ENCODE measurements at places on chromosomes 2 and 18.

DNA sequence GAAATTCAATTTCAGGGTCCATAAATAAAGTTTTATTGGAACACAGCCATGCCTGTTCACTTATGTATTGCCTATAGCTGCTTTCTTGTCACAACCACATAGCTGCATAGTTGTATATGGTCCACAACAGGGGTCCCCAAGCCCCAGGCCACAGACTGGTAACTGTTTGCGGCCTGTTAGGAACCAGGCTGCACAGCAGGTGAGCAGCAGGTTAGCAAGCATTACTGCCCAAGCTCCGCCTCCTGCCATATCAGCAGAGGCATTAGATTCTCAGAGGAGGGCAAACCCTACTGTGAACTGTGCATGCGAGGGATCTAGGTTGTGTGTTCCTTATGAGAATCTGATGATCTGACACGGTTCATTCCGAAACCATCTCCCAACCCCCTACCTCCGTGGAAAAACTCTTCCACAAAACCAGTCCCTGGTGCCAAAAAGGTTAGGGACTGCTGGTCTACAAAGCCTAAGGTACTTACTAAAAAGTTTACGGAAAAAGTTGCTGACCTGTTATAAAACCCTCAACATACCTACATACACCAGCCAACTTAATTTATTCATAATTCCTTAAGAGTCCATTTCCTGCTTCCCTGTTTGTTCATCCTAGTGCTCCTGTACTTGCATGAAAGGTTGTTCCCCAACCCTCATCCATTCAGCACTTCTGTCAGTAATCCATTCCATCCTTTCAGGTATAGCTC lies 40.1 kb downstream of the NDUFAF7 start:
- DNase-seq, result no peak

DNA sequence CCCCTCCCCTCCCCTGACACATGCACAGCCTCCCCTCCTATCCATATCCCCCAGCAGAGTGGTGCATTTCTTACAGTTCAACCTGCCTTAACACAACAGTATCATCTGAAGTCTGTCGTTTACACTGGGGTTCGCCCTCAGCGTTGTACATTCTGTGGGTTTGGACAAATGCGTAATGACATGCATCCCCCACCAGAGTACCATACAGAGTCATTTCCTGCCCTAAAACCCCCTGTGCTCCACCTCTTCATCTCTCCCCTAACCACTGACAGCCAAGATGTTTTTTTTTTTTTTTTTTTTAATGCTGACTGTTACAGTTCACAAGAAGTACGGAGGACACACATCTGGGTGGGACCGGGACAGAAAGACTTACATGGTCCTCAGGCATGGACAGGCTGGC lies 22.6 kb downstream of the POMC start:
- DNase-seq, result no peak

- DNase-seq, result no peak
Measured at GRCh38 chr18:5983488-5983887, 88.2 kb upstream of the TMEM200C start.

- no peak for DNase-seq
Measured at GRCh38 chr2:166106431-166107015, 21.3 kb downstream of the SCN1A start.

GRCh38 chr2:19312949-19313348 lies 45.5 kb downstream of the OSR1 start:
- no peak for DNase-seq

DNA sequence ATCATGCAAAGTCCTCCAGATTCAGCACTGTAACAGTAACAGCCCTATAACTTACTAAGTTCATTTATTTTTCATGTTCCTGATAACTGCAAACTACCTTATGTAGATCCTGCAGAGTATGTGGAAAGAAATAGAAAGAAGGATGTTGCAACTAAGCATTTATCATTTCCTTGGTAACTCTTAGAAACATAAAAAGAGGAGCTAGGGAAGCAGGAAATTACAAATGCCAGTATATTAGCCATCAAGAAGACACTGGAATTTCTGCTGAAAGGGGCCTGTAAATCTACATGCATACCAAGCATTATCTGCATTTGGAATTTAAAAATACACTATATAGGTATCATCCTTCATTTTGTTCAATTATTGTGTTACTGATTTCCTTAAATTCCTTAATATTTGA lies 66.8 kb downstream of the PDE11A start:
- DNase-seq, result no peak

DNA sequence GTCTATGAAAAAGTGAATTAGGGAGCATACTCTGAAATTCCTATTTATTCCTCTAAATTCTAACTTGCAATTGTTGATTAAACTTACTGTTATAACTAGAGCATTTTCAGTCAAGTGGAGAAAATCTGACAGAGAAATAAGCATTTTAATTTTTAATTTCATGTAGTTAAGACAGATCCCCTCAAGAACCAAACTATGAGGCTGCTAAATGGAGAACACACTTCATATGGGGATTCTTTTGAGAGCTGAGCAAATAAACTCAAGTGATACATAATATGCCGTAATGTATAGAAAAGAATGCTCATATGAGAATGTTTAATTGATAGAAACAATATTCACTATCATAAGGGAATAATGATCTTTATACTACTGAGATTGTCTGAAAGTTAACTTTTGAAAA lies 340.8 kb downstream of the ERBB4 start:
- DNase-seq, result no peak

DNA sequence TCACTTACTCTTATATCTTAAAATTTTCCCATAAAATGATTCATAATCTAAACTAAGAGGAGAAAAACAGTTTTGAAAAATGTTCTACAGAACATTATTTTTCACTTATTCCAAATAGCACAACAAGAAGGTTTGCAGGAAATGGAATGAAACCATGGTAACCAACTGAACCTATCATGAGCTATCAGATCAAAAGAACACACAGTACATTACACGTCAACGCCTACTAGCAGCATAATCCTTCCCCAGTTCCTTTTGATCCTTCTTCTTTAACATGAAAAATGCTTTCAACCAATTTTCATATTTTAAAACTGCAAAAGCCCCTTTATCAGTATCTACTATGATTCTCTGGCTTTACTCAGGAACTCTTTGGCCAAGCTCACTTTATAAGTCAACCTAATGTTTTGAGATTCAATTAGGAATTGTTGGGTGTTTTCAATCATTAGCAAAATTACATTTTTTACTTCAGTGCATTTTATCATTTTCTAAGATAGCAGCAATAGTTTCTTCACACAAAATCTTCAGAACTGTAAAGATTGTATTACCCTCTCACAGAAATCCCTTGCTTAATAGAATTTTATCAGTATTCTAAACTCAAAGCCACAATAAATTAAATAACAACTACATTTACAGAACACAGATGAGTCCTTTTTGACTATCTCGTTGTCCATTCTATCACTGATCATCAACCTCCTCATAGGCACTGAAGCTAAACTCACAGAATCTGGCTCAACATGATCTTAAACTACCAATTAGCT lies 102.5 kb downstream of the CHN1 start:
- no peak for DNase-seq

DNA sequence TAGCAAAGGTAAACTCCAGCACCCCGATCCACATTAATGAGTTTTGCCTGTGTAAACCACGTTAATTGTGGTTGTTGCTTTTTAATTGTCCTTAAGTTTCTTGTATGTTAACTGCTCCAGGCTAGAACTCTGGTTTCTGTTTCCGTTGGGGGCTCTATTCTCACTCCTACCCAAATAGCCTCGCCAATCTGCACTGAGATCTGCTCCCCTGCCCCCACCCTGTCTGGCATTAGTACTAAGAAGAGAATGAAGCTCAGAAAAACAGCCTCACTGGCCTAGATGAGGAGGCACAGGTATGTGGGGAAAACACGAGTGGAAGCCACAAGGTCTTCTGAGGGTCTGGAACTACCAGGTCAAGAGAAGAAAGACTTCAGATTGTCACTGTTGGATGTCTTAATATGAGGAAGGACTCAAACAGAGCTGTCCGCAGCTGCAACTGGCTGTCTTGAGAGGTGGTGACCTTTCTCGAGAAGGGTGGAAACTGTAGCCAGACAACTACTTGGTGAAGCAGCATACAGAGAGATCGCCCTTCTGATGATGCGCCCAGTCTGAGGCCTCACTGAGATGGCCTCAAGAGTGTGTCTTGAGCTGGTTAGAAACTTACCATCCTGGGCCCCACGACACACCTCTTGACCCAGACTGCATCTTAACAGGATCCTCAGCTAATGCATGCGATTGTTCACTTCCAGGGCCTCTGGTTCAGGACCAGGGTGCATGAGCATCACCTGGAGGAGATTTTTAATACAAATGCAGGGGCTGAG lies 73.1 kb downstream of the TGOLN2 start:
- DNase-seq, result no peak

DNA sequence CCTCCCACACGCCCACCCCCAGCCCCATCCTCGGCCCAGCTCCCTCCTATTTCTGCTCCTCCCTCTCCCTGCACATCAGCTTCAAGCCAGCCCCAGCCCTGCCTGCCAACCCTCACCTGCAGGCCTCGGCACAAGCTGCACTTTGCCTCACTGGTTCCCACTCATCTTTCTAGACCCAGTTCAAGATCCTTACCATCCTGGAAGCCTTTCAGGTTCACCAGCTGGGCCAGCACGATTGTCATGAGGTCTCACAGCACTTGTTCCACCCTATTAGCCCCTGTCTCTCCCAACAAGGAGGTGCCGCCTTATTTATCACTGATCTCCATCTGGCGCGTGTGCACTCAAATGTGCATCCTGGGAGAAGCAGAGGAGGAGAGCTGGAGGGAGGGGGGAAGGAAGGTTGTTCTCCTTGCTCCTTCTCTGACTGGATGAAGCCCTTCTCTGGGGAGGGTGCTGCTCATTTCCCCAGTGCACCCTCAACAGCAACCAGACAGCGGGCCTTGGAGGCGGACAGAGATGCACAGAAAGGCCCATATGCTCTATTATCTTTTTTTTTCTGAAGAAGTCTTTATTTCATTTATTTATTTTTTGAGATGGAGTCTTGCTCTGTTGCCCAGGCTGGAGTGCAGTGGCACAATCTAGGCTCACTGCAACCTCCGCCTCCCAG lies 15.5 kb upstream of the BIN1 start:
- DNase-seq, result no peak

- DNase-seq, result no peak
Measured at GRCh38 chr2:20583425-20583881, 67.4 kb downstream of the HS1BP3 start.

- DNase-seq, result no peak
Measured at GRCh38 chr18:26487437-26487836, 60.9 kb downstream of the KCTD1 start.

- DNase-seq, result no peak
Measured at GRCh38 chr2:236782938-236783337, 213.3 kb downstream of the ACKR3 start.

- no peak for DNase-seq
Measured at GRCh38 chr2:84919885-84920580, 14.6 kb downstream of the TMSB10 start.

- DNase-seq, result no peak
Measured at GRCh38 chr2:76567478-76567877, 856.8 kb upstream of the GCFC2 start.

GRCh38 chr2:48568547-48568946 lies 38.6 kb downstream of the STON1 start:
- no peak for DNase-seq

GRCh38 chr2:120511947-120512710 lies 166.2 kb downstream of the INHBB start:
- no peak for DNase-seq

DNA sequence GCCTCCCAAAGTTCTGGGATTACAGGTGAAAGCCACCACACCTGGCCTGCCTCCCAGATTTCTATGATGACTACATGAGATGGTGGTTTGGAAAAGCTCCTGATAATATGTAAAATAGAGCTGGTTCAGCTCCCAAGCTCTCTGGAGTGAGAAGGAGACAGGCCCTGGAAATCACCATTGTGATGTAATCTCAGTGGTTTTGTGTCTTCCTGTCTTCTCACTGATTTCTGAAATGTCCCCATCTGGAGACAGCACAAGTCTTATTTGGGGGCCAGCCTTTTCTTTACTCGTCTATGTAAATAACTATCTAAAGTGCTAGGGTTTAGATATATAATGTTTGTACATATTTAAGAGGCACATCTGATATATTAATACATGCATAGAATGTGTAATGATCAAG lies 64.0 kb downstream of the CCNT2 start:
- no peak for DNase-seq

DNA sequence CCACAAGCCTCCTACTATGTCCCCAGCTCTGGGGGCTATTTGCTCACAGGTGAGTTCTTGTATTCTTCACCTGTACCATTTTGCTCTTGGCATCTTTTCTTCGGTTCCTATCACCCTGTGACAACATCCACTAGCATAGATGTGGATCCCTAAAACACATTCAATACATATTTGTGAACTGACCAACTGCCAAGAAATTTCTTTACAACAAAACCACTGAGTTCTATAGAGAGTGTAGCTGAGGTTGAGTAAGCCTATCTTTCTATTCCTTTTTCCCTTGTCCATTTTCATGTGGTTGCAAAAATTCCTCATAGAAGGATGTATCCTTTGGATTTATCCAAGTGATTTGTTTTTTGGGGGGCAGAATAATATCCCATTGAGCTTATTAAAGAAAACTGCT lies 192.7 kb upstream of the ITGA4 start:
- DNase-seq, result no peak

DNA sequence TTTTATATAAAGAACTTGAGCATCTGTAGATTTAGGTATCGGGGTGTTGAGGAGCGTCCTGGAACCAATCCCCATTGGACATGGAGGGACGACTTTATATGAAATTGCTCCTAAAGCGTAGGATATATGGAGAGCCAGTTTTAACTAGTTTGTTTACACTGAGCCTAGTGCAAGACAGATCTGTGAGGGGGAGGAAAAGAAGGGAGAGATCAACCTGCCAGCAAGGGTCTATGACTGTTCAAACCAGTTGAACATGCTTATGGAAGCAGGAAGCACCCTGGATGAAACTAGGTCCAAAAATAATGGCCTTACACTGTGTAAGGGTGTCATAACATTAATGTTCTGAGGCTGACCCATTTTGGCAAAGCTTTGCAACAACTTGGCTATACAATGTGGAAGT lies 34.0 kb upstream of the SLC40A1 start:
- DNase-seq, result no peak

DNA sequence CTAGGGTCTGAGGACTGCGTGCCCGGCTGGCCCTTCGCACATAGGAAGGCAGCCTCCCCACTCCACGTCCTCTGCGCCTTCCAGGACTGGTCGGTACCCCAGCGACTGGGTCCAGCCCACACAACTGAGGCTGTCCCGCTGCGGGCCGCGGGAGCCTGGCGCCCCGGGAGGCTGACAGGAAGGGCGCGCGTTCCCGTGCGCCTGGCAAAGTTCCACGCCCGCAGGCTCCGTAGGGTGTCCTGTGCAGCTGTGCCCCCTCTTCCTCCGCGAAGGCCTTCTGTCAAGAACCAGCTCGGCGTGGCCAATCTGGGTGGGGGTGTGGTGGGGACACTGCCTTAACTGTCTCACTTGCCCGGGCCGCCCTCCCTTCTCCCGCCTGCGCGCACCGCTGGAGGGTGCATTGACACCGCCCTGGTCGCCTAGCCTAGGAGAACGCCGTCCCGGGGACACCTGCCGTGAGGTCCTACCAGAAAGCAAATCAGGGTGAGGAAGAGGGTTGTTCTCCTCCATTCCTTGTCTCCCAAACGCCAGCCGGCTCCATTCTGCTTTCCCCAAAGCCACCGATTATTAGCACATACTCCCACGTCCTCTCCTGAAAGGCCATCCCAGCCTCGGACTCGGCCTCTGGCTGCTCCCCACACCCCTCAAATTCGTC lies 618 bp upstream of the LYPD1 start:
- no peak for DNase-seq

- DNase-seq, result no peak
Measured at GRCh38 chr2:85997017-85997970, 108.4 kb downstream of the POLR1A start.
